SK-N-SH (cell line): ENCODE measurements at places on chromosomes 2 and 18. TPM values are rescaled to one million over a fixed set of nuclear protein-coding genes. Genes with fewer than 3 reads are reported as not detected.

Gene HRH4
- not detected in 2 replicates for polyA plus RNA-seq

Gene CCDC85A
- polyA plus RNA-seq, result 48.7 and 49.9 TPM in 2 replicates

Gene GKN1
- not detected in 2 replicates for polyA plus RNA-seq

Gene MEP1B
- not detected in 2 replicates for polyA plus RNA-seq

Gene CYP27A1
- polyA plus RNA-seq, result 0.18 and 0.54 TPM in 2 replicates

Gene AMER3
- under 0.01 and 0.03 TPM in 2 replicates for polyA plus RNA-seq

Gene C2orf42
- 5.1 and 6.8 TPM in 2 replicates for polyA plus RNA-seq

Gene PPM1G
- 99.7 and 113 TPM in 2 replicates for polyA plus RNA-seq

Gene C2orf74
- polyA plus RNA-seq, result 24.1 and 26.3 TPM in 2 replicates

Gene TGFA
- polyA plus RNA-seq, result not detected in 2 replicates

Gene LAMA1
- polyA plus RNA-seq, result 0.07 and 0.11 TPM in 2 replicates

Gene ABCB11
- polyA plus RNA-seq, result not detected in 2 replicates

Gene VWC2L
- not detected in 2 replicates for polyA plus RNA-seq

Gene PLCD4
- polyA plus RNA-seq, result 8.5 and 11.0 TPM in 2 replicates

Gene CTAGE1
- 0.03 and 0.07 TPM in 2 replicates for polyA plus RNA-seq

Gene DLX1
- 0.07 and 0.13 TPM in 2 replicates for polyA plus RNA-seq

Gene COLEC11
- polyA plus RNA-seq, result 8.7 and 15.2 TPM in 2 replicates

Gene MTHFD2
- 68.6 and 82.6 TPM in 2 replicates for polyA plus RNA-seq

Gene RNF125
- 0.05 and 0.06 TPM in 2 replicates for polyA plus RNA-seq

Gene EVX2
- not detected in 2 replicates for polyA plus RNA-seq

Gene RSAD2
- polyA plus RNA-seq, result 0.15 and 0.35 TPM in 2 replicates
